ENCODE measurements at places on chromosomes 1 and 21.

GRCh38 chr1:180527101-180527669, 24.8 kb upstream of the ACBD6 start:
- DNase-seq = no peak

DNA sequence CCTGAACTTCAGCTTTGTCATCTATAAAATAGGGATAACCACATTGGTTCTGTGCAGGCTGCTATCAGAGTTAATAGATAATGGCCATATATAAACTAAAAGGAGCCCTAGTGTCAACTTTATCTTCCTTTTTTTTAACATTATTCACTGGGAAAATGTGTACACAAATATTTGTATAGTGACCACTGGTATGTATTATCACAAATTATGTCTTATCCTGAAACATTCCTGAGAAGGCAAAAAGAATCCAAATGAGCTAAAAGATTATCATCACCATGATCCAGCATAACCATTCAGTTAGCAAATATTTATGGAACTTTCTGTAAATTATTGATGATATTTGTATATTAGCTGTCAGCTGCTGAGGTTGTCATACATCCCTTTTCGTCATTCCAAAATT, 16.6 kb downstream of the ANGPTL3 start:
- DNase-seq = no peak

- no peak for DNase-seq
Measured at GRCh38 chr1:53498555-53499131, 39.4 kb downstream of the DMRTB1 start.

- DNase-seq = no peak
Measured at GRCh38 chr1:69523032-69523431, 44.7 kb upstream of the LRRC7 start.

- DNase-seq = no peak
Measured at GRCh38 chr1:115183158-115183557, 93.9 kb upstream of the TSPAN2 start.

DNA sequence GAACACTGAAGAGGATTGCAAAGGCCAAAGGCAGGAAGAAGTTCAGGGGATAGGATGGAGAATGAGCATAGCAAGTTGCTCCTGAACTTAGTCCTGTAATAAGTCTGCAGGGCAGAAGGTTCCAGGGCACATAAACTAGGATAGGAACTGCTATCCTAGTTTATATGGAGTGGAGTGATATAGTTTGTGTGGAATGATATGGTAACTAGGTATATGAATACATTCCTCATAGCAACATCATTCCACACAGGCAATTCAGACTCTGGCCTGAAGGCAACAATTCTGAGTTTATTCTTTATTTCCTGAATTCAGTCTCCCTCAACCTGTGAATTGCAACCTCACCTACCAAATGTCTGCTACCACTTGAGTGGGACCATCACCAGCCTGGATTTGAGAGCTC, 154.9 kb upstream of the GREM2 start:
- no peak for DNase-seq

- DNase-seq = no peak
Measured at GRCh38 chr1:94701796-94702441, 118.2 kb upstream of the SLC44A3 start.

GRCh38 chr1:160370561-160371345, 3.9 kb downstream of the NHLH1 start:
- DNase-seq = no peak

GRCh38 chr21:16419188-16419921, 689.6 kb downstream of the USP25 start:
- no peak for DNase-seq

DNA sequence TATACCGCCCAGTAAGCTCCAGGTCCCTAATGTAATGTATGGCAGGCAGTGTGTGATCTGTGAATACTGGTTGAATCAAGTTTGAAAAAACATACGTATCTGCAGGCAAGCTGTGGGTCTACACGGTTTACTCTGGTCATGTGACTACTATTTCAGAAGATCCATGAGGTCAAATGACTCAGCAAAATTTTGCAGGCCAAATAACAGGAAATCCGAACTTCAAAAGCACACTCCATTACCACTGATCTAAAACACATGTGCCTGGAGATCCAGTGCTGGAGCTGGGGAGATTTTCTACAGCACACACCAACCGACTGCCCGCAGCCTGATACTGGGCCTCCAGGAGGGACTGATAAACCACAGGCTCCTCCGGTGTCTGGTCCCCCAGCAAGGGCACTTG, 64.5 kb upstream of the SLC44A3 start:
- no peak for DNase-seq

DNA sequence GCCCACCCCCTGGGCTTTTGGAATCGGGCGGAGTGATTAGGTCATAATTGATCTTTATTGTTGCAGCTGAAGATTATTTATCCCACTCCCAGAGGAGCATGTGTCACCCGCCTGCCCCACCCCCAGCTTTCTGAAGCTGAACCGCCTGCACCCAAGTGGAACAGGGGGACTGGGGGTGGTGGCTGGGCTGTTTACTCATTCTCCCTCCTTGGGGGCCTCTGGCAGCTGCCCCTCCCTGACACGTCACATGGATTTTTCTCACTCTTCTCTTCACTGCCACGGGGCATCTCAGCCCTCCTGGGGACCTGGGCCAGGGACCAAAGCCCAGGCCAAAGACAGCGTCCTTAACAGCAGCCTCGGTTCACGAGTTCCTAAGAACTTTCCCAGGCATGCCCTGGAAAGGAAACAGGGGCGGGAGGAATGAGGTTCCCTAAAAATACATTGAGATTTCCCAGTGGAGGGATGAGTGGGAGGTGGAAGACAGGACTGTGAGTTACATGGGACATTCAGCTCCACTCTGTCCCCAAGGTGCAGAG, 31.6 kb upstream of the SOX13 start:
- DNase-seq = no peak

Measured in stimulated activated CD8-positive, alpha-beta memory T cell treated with anti-CD3 and anti-CD28 coated beads, Interleukin-15, amount 100 ng/mL, for 48 hours (primary cell).